Foreskin melanocyte (primary cell): ENCODE measurements at places on chromosomes 6 and 20.

DNA sequence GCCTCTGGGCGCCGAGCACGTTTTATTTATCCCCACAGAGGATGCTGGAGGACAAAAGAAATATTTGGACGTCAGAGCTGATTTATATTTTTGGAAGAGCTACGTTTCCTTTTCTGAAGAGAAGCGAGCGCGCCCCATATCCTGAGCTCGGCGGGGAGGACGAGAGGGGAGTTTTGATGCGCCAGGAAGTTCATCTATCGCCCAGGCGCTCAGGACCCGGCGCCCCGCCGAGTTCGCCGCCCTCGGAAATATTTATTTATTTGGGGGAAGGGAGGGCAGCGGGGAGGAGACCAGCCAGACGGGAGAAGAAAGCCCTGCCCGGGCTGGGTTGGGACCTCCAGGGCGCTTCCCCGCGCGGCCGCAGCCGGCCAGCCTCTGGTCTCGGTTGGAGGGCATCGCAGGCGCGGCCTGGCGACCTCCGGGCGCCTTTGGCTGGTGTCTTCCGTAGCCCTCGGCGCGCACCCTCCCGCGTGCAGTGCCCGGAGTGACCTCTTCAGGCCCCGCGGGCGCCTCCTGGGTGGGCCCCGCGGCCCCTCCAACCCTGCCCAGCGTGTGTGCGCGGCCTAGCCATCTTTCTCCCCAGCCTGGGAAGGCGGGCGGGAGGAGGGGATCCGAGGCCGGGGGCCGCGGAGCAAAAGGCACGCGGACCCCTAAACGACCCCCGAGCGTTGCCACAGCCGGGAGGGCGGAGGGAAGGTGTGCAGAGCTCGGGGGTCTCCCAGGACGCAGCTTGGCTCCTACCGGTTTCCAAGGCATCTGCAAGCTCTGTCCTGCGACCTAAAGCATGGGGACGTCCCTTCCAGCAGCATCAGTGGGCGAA, 5.4 kb upstream of the FOXF2 start:
- DNase-seq: no peak

- DNase-seq: no peak
Observed at GRCh38 chr20:24685736-24686135, 216.3 kb downstream of the SYNDIG1 start.

- no peak for DNase-seq
Observed at GRCh38 chr20:59451641-59452040, 151.2 kb downstream of the EDN3 start.

- DNase-seq: no peak
Observed at GRCh38 chr6:42331019-42331418, 113.4 kb upstream of the MRPS10 start.

DNA sequence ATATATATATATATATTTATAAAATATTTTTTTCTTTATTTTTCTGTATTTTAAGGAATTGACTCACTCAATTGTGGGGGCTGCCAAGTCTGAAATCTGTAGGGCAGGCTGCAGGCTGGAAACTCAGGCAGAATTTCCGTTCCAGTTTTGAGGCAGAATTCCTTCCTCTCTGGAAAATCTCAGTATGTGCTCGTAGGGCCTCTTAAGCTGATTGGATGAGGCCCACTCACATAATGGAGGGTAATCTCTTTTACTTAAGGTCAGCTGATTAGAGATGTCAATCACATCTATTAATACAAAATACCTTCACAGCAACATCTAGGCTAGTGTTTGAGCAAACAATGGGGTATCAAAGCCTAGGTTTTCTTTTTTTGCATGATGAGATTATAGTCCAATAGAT, 244.7 kb upstream of the RNF24 start:
- DNase-seq: no peak

DNA sequence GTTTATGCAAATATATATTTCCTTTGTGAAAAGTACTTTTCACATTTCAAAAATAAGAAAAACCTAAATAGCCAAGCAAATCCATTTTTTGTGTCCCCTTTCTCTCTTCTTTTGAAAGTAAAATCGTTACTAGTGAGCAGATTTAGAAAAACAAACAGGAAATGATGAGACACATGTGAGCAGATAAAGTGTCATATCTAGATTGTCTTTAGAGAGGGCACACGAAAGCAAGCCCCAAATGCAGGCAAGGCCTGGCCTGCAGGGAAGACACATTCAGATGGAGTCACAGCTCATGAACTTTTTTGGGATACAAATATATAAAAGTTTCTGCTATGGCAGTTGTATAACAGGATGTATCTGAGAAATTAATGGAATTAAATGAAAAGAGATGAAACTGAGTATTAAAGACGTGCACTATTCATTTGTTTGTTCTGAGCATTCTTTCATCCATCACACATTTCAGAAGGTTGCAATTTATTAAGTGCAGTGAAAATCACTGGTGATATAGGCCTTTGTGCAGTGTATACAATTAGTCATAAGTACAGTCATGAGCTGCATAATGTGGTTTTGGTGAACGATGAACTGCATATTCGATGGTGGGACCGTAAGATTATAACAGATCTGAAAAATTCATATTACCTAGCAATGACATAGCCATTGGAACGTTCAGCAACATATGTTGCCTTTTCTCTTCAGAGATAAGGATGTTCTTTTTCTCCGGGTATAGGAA, 101.4 kb downstream of the PACRG start:
- DNase-seq: no peak

DNA sequence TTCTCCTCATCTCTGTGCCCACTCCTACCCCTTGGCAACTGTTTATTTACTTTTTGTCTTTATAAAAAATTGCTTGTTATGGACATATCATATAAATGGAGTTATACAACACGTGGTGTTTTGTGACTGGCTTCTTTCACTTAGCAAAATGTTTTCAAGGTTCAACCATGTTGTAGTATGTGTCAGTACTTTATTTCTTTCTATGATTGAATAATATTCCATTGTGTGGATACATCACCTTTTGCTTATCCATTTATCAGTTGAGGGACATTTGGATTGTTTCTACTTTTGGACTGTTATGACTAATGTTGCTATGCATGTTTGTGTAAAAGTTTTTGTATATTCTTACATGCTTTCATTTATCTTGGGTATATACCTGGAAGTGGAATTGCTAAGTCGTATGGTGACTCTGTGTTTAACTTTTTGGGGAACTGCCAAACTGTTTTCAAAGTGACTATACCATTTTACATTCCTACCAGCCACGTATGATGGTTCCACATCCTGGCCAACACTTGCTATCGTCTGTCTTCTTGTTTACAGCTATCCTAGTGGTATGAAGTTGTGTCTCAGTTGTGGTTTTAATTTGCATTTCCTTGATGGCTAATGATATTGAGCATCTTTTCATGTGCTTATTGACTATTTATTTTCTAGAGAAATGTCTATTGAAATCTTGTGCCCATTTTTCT, 84.4 kb downstream of the SLX4IP start:
- no peak for DNase-seq

DNA sequence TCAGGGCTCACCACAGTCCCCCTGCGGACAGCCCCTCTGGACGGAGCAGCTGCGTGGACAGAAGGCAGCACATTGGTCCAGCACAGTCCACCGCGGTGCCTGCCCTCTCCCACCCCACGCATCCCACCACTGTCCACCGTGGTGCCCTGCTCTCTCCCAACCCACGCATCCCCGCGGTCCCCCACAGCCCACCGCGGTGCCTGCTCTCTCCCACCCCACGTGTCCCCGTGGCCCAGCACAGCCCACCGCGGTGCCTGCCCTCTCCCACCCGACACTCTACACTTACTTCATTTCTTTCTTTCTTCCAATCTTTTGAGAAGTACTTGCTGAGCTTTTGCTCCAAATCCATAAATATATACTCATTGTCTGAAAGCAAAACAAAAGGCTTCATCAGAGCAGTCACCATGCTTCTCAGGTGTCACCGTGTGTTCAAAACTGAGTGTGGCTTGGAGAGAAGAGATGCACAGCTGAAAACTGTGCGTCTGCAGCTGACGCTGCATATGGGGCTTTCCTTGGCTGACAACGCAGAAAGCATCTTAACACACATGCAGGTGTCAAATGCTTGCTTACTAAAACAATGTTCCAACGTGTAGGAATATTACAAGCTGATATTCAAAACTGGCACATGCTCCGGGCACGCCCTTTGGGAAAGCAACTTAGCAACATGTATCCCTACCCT, 11.8 kb downstream of the FRMD1 start:
- no peak for DNase-seq

GRCh38 chr6:42735976-42736375, 9.9 kb downstream of the TBCC start:
- DNase-seq: peak; percentile 21

DNA sequence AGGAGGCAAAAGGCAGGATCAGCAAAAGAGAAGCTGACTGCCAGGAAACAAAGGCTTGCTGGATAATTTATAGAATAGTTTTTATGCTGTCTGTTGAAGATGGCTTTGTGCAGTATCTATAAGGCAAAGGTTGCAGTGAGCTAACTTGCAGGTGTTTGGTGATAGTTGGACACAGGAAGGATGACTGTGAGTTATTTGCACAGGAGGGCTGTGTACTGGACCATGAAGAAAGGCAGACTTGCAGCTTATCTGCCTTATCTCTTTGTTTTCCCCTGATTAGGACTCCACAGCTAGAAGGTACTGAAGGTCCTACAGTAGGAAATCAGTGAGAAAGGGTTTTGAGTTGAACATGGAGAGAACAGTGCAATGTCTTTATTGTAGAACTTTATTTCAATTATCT, 2.1 kb downstream of the BTN1A1 start:
- no peak for DNase-seq

DNA sequence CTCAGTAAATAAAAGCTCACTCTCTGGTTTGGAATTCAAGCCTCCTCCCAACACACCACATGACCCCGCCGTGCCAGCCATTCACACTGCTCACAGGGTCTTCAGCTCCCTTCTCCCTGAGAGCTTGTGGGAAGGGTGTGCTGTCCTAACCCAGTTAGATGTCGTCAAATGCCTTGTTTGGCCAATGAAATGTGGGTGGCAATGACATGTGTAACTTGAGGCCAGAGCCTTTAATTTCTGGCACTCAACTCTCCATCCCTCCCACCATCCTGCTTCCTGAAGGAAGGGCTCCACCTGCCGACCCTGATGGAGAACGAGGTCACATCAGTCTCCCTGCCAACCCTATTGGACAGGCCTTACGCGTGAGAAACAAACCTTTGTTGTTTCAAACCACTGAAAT, 224.5 kb upstream of the AGPAT4 start:
- DNase-seq: peak; percentile 30

GRCh38 chr6:7637533-7637932, 47.5 kb downstream of the SNRNP48 start:
- no peak for DNase-seq
